Suppressor macrophage (primary cell): ENCODE measurements at places on chromosomes 7 and 10.
A peak's percentile ranks its signal among the peaks of the same experiment; 100 is the strongest.

DNA sequence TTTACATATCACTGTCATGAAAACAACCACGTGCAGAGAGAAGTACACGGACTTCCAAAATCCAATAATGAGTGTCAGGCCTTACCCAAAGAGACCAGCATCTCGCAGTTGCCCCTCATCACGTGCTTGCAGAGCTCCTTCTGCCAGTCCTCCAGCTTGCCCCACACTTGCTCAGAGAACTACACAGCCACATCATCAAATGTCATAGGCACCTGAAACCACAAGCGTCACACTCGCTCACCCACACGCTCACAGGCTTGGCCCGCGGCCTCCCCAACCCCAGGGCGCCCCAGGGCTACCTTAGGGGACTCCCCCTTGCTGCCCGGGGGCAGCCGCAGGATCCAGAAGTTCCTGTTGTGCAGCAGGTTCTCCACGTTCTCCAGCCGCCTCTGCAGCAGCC lies 123.4 kb upstream of the ZNF746 start:
- no peak for DNase-seq

GRCh38 chr10:55065185-55065584 lies 264.2 kb upstream of the PCDH15 start:
- DNase-seq: no peak

- no peak for DNase-seq
These were observed 112.3 kb downstream of the JCAD start for GRCh38 chr10:29946953-29947700.

DNA sequence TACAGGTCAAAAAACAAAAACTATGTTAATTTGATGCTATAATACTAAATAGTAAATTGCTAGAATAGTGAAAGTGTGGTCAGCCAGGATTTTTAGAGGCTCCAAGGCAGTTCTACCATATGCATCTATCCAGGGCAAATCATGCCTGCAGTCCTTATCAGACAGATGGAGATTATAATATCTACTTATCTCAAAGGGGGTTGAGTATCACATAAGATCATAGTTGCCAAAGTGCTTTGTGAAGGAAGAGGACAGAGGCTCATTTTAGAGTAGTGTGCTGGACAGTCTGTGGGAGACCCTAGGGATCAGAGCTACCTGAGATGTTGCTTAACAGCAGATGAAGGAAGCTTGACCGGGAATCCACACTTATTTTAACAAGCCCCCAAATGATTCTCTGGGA lies 3.2 kb downstream of the ICA1 start:
- no peak for DNase-seq

DNA sequence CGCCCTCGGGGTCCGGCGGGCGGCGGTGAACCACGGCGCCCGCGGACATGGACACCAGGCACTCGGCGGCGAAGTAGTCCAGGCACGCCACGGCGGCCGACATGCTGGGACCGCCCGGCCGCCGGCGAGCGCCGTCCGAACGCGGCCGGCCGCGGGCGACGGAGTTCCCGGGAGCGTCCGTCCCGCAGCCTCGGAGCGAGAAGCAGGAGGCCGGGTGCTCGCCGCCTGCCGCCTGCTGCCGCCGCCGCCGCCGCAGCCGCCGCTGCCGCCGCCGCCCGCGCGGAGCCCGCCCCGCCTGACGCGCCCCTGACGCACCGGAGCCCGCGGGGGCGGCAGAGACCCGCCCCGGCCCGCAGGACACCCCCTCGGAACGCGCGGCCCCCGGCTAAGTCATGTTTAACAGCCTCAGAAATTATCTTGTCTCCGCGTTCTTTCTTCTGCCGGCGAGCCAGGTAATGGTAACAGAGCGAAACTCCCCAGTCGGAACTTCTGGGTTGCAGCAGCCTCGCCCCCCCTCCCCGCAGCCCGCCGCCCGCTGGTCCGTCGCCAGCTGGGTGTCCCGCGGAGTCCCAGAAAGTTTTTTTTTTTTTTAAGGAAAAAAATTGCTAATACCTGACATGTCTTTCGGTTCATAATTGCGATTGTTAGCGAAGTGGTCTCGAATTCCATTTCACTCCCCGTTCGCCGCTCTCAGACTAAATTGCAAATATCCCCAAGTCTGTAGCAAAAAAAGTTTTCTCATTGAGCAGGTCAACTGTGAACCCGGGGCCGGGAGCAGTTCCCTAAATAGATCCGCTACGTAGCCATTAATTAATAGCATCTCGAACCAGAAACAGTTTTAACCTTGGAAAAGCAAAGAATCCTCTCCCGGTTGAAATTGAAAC lies at the start of gene KLF14:
KLF14 (minus strand) TSS at position 277 of the 884 bp plus-strand sequence; CDS start at position 103, 174 bp downstream.
- peak; percentile 61 for DNase-seq

DNA sequence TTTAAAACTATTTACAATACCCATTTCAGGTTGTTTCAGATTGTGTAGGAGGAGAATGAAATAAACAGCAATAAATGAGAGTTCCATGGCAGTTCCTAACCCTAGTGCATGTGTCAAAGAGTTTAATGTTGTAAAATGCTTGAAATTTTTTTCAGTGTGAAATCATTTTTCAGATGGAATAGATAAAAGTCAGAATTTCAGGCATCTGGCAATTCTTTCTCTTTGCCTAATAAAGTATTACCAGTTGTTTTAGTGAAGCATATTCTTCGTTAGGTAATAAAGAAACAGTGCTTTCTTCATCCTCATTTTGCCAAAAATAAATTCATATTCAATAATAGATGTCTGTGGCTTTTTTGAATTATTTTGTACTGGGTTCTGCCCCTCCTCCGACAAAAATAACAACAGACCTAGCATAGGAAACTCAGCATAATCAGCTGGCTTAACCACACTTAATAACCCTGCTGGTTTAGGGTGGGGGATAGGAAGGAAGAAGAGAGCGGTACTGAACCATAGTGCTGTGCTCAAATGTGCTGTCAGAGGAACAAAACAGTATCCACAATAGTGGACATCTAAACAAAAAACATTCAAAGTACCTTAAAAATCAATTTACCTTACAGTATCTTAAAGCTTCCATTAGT lies 39.1 kb downstream of the MINDY3 start:
- no peak for DNase-seq

- DNase-seq: peak; percentile 21
These were observed 619 bp downstream of the EXOC4 start for GRCh38 chr7:133253519-133253875.

- no peak for DNase-seq
These were observed 686 bp upstream of the MIOS start for GRCh38 chr7:7565746-7566650.

GRCh38 chr7:128739990-128740682 lies 977 bp downstream of the CALU start:
- no peak for DNase-seq
